ENCODE measurements at places on chromosomes 6 and 20. TPM values are rescaled to one million over a fixed set of nuclear protein-coding genes. Genes with fewer than 3 reads are reported as not detected.

The SGK2 gene
- polyA plus RNA-seq, result 77.4 TPM

The CLDN20 gene
- 0.63 TPM for polyA plus RNA-seq

The FAM83C gene
- not detected for polyA plus RNA-seq

The RGS17 gene
- 2.3 TPM for polyA plus RNA-seq

The SLPI gene
- 0.42 TPM for polyA plus RNA-seq

The EYA2 gene
- polyA plus RNA-seq, result 0.87 TPM

GRCh38 chr20:60410618-60411264 is 452.5 kb downstream of the CDH26 start:
- DNase-seq, result no peak

DNA sequence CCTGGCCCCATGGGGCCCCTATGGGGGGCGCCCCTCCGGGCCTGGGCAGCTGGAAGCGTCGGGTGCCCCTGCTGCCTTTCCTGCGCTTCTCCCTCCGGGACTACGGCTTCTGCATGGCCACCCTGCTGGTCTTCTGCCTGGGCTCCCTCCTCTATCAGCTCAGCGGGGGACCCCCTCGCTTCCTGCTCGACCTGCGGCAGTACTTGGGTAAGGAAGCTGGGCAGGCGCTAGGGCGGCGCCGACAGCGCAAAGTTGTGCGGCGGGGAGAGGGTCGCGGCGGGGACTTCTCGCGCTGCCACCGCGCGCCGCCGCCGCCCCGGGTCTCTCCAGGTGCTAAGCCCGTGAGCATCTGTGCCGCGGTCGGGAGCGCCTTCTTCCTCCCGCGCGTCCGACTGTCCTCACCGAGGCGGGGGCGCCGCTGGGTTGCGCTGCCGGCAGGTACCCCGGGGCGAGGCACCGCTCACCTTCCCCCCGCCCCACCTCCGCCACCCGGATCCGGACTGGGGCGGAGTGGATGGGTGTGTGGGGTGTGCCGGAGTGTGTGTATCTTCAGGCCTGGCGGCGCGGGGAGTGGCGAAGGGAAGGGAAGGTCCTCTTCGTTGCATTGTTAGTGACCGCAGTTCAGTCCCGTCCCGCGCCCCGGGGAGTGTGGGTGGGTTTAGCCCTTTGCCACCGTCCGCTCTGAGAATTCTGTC is 788 bp downstream of the UST start:
- DNase-seq, result peak; percentile 25

DNA sequence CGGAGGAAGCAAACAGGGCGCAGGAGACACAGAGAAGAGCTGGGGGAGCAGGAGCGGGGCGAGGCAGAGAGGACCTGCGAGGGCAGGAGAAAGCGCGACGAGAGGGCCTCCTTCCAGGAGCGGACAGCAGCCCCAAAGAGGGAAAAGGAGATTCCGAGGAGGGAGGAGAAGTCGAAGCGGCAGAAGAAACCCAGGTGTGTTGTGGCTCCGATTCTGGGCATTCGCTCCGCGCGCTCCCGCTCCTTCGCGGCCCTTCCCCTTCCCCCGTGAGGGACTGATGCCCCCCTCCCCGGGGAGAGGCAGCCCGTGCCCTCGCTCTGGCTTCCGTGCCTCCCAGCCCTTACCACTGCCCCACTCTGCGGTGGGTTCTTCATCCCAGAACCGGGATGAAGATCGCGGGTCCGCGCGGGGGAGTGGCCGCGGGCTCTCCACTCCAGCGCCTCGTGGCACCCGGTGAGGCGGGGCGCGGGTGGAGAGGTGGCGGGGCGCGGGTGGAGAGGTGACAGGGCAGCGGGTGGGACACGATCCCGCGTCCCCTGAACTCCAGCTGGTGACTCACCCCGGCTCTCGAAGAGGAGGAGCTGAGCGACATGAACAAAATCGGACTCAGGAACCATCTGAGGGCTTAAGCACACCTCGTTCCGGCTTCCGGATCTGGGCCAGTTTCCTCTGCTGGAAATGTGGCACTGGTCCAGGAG is 22.4 kb downstream of the TMC2 start:
- DNase-seq, result no peak

DNA sequence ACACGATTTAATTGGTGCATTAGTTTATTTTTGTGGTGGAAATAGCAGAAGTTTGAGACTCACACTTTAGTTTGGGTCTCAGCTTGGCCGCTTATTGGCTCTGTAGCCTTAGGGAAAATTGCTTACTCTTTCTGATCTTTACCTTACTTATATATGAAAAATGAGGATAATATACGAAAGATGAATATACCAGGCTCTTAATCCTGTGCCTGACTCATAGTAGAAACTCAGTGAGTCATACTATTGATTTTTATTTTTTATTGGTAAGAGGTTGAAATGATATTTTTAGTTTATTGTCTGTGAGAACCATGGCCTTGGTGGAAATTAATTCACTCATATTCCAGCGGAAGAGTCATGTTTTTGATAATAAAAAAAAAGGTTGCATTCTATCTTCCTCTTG is 11.2 kb downstream of the DOK5 start:
- no peak for DNase-seq

DNA sequence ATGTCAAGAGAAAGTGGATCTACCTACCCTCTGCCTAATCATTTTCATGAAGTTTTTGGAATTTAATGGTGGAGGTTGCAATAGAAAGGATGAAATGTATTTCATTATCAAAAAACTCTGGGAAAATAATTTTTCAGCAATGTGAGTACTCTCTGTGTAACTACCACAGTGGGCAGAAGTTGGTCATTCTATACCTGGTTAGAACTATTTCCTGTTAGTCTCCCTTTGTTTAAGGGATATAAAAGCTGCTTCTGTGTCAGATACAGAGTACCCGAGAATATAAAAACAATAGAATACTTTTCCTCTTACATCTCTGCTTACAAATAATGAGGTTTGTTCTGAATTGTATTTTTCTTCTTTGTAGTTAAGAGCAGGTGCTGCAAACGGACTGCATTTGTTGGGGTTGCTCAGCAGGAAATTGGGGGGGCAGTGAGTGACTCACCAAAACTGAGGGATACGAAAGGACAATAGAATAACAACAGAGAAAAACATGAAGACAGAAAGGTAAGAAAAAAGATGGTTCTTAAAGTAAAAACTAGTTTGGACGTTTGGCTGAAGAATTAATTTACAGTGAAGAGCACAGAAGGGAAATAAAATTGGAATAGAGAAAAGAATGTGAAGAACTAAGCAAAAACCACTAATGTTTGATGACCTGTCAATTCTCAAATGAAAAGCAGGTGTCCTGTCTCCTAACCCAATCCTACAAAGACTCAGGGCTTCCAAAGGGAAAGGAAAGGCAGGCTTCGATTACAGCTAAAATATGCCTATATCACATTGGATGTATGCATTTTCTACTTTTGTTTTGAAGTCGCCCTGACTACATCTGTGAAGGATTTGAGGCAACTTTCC is 703.1 kb downstream of the RFPL4B start:
- no peak for DNase-seq

DNA sequence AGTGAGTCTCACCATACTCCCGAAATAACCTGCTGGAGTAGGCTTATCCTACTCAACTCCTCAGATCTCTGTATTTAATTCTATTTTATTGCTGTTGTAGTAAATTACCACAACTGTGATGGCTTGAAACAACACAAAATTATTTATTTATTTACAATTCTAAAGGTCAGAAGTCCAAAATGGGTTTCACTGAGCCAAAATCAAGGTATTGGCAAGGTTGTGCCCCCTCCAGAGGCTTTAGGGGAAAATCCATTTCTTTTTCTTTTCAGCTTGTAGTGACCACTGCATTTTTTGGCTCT is 869 bp upstream of the SLC17A2 start:
- DNase-seq, result no peak

- no peak for DNase-seq
Measured at GRCh38 chr20:24813496-24813895, 135.6 kb upstream of the CST7 start.

DNA sequence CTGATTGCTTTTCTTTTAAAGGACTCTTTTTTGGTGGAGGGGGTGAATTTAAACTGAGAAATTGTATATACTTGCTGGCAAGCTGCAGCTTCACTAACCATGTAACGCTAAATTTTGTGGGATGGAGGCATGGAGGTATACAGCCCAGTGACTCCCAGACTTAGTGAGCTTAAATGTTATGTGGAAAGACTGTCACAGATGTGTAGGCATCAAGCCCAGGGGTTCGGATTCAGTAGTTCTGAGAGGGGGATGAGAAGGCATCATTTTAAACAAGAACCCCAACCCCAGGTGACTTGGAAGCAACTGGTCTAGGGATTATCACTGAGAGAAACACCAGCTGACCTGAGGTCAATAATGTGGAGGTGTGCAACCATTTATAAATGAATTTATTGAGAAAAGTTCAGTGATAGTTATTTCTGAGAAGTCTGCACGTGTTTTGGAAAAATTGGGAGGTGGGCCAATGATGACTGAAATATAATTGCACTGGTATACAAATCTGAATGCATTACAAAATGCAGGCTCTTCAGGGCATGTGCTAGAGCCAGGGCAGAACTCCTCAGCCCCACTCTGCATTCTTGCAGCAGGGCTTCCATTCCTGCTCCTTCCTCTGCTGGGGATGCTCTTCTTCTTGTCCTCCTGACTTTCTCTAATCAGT is 26.9 kb downstream of the RFPL4B start:
- DNase-seq, result no peak

DNA sequence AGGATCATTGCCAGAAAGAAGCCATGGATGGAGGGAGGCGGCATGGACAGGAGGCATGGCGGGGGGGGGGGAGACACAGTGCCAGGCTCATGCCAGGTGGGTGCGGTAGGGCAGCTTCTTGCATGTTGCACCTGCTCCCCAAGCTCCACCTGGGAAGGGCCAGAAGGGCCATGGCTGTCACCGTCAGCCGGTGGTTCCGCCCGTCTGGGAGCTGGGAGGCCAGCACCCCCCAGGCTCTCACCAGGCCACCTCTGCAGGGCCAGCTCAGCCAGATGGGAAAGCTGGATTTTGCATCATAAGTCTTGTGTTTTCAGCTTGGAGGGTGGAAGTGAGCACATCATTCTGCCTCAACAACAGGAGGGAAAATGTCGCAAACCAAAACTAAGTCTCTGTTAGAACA is 404.7 kb downstream of the TAF4 start:
- no peak for DNase-seq

- DNase-seq, result no peak
Measured at GRCh38 chr6:33827546-33828451, 24.0 kb upstream of the MLN start.

DNA sequence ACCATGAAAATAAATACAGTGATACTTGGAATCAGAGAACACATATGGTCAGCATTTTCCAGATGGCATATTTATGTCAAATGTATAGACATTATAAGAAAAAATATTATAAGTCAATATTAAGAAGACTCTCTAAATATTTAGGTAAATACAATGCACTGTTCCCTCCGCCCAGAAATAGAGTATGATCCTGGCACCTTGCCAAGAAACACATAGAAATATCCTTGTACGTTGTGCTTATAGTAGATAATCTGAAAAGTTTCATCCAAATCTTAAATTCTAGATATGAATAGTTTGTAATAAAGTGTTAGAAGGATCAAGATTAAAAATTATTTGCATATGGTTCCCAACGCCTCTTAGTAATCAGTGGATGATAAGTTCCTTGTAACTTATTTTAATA is 645.8 kb upstream of the GJE1 start:
- no peak for DNase-seq

- no peak for DNase-seq
Measured at GRCh38 chr6:97656706-97657350, 373.8 kb upstream of the MMS22L start.

DNA sequence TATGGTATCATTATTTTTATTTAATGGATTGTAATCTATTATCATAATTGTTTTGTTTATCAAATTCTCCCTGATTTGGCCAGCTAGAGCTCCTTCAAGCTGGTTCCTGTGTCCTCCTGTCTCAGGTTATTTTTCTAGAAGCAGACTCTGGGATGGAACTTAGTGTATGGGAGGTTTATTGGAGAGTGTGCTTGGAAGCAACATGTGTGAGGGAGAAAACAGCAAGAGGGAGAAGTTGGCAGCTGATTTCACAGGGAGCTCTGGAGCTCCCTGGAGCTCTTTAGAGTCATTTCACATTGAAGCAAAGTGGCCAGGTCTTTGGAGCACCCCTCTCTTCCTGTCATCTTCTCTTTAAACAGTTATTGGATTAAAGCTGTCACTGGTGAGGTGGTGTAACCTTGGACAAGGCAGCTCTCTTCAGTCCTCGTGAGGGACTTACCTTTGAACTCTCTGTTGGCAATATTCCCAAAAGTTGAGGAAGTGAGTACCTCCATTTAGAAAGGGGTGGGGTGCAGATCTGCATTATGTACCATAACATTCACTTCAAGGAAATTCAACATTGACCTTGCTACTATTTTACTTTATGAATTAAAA is 103.6 kb downstream of the PHF3 start:
- DNase-seq, result no peak

DNA sequence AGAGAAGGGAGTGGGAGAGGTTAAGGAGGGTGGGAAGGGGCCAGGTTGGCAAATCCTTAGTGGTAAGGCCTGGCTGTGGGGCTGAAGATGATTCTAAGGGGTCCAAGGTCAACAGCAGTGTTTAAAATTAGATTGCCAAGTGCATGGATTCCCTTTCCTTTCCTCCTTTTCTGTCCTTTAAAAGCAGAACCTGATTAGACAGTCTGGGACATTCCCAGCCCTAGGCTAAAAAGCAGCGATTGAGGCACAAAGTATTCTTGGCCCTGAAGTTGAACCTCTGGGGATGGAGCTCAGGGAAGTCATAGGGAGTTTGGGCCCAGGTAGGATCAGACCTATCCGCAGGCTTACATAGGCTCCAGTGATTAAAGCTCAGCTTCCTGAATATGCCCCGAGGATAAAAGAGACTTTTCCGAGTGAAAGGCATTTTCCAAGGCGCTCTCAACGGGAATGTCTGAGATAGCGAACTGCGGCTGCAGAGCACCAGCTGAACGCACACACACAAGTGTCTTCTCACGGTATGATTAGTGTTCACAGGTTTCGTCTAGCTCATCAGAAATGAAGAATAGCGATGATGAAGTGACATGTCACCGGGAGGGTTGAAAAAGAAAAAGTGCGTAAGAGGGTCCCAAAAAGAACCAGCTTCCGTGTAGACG is 787 bp upstream of the CARMIL1 start:
- no peak for DNase-seq
